ENCODE measurements at places on chromosomes 5 and 9.

DNA sequence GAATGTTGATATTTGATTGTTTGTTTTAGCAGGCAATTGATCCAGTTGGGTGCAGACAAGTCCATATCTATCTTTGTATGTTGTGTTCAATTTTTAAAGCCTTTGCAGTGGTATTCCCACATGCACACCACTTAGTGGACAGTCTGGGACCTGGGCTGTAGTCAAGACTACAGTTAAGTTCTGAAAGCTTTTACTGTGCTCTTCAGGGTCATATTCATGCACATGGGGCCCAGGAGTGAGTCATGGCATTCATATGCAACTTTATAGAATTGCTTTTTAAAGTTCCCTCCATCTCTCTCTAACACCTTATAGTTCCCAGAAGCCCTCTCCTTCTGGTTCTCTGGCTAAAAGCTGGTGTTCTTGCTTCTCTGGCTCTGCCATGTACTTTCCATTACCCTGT, 228.2 kb upstream of the CCNH start:
- no peak for DNase-seq

DNA sequence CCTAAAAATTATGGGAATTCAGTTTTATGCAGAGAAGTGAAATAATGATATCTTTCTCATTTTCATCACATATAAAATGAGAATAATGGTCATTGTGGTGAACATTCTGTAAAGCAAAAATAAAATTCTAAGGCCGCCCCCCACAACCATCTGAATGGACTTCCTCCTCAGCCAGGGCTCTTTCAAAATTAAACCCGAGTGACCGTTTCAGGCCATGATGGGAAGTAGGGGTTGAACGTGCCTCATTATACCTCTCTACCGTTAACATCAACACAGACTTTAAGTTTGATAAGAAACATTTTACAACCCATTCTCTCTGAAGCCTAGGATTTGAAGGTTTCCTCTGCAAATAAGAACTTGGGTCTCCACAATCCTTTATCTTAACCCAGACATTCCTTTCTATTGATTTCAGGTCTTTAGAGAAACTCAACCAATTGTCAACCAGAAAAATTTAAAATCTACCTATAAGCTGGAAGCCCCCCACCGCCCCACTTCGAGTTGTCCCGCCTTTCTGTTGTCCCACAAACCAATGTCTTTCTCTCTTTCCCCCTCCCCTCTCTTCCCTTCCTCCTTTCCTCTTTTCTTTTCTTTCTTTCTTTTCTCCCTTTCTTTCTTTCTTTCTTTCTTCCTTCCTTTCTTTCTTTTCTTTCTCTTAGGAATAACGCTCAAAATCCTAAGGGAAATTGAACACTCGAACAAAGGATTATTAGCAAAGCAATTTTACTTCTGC, 1.7 kb upstream of the TMCO6 start:
- DNase-seq = no peak

DNA sequence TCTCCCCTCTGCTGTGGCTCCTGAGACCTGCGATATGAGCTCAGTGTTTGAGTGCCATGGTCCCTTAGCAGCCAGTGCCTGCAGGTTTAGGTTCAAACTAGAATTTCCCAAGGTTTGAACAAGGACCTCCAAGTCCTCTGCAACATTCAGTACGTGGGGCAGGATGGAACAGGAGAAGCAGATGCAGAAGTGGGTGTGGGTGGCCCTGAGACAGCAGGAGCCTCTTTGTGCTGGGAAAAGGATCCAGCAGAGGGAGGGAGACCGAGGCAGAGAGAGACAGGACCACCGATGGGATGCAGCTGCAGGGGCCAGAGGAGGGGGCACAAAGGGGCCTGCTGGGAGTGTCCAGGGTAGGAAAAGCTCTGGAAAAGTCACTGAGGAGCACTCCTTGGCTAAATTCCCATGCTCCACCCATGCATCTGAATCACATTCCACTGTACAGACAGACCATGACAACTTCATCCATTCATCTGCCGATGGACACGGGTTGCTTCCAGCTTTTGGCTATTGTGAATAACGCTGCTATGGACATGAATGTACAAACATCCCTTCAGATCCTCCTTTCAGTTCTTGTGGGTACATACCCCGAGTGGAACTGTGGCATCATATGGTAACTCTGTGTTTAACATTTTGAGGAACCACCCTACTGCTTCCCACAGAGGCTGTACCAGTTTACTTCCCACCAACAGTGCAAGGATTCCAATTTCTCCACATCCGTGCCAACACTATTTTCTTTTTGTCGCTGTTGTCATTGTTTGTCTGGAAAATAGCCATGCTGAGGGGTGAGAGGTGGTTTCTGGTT, 26.7 kb upstream of the SUSD3 start:
- DNase-seq = no peak

GRCh38 chr5:38670878-38671277, 114.4 kb upstream of the LIFR start:
- DNase-seq = no peak

DNA sequence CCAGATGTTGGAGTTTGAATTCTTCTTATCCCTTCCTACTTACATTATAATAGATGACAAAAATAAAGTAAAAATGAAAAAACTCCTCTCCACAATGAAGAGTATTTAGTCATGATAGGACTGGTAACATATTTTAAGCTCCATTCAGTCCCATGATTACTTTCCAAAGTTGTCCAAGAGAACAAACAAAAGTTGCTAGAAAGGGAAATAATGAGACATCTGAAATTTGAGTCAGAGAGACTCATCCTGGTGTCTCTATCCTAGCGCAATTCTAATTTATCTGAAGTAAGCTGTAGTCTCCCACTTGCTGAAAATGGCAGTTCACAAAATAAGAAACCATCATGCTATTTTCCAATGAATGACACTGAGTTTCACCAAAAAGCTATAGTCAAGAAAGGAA, 152.2 kb downstream of the BNC2 start:
- no peak for DNase-seq

- DNase-seq = no peak
Measured at GRCh38 chr5:76477571-76477970, 74.5 kb downstream of the IQGAP2 start.

- DNase-seq = no peak
Measured at GRCh38 chr5:80967500-80968181, 7.5 kb downstream of the RASGRF2 start.

GRCh38 chr9:118928722-118929121, 440.5 kb downstream of the BRINP1 start:
- DNase-seq = no peak

DNA sequence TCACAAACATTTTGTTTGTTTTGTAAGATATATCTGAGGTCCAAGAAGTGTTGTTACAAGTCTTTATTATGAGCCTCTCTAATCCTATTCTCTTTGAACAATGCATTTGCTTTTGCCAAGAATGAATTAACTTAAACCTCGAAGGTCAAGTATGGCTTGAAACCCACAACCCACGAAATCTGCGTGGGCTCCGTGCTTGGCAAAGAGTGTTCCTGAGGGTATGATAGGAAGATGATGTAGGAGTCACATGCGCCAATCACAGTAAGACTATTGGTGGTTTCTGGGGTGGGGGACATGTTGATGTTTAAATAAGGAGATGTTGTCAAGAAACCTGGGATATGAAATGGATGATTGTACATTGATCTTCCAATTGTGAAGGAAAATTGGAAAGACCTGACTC, 330.8 kb upstream of the RFX3 start:
- DNase-seq = no peak

- no peak for DNase-seq
Measured at GRCh38 chr5:11104210-11104609, 343.2 kb upstream of the DAP start.

DNA sequence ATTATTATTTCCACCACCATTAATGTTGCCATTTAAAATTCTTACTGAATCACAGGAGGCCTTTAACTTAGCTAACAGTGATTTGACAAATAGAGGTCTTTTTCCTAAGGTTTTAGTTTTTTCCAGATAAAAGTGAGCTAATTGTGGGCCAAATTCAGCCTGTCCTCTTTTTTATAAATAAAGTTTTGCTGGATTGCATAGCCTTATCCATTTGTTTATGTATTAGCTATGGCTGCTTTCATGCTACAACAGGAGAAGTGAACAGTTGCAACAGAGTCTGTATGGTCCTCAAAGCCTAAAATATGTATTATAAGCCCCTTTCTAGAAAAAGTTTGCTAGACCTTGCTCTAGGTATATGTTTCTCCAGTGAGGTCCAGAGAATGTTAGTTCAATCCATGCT, 172.4 kb downstream of the GDNF start:
- no peak for DNase-seq

DNA sequence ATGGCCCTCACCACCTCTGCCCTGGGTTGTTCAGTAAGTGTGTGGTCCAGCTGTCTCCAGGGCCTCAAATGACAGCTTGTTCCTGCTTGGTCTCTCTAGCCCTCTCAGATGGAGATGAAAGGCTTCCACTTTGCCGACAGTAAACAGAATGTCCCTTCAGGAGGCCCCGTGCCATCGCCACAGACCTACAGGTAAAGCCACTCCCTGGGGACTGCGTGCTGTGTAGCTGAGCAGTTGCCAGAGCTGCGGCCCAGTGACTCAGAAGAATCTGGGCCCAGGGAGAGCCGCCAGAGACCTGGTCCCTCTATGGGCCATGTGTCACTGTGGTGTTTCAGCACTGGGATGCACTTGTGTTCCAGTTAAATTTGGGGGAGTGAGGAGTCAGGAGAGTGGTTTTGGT, 10.6 kb upstream of the POMT1 start:
- DNase-seq = no peak

- DNase-seq = no peak
Measured at GRCh38 chr9:27078685-27079084, 30.3 kb upstream of the TEK start.

DNA sequence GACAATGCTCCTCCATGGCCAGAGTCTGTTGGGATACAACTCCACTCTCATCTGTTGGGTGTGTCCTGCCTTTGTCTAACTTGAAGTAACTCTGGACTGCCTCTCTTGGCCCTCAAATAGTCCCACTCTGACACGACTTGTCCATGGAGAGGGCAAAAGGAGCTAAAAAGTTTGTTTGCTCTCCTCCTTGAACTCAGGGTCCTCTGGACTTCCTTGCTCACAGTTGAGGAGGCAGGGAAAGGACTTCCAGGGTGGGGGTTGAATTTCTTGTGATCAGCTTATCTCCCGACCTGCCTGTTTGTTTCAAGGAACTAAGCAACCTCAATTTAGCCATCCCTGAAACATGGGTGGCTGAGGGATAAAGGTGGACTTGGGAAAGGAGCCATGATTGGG, 11.7 kb downstream of the DNAJB5 start:
- no peak for DNase-seq
